ENCODE measurements at places on chromosomes 11 and 22.

DNA sequence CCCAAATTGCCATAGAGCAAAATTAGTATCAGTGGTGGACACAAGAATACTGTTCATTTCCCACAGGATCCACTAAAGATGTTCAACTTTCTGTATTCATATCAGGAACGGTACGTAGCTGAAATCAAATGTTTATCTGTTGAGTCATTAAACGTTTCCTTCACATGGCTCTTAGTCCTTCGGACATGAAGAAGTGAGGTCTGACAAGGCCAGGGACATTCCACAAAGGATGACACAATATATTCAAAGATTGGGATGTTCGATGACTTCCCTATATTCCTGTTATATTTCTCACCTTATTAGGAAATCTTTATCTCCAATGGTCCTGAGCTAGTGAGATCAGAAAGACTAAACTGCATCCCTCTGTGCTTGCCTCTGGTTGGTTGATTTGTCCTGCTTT, 129.0 kb downstream of the ETS1 start:
- no peak for DNase-seq

GRCh38 chr11:117833401-117833891, 8.9 kb upstream of the FXYD2 start:
- DNase-seq, result no peak

DNA sequence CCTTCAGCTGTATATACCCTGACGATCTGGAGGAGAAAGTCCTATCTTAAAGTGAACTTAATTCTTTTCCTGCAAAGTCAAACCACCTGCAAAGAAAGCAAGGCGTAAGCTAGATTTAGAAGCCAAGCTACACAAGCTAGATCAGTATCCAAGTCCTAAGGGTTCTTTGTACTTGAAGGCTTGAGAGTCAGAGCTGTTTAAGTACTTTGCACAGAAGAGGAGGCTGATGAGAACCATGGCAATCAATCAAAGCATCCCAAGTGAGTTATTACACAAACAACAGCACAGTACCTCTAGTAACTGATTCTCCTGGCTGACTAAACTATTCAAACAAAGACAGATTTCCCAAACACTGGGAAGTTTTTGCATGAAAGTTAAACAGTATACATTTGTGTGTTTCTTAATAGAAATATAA, 1.9 kb downstream of the CDON start:
- no peak for DNase-seq

GRCh38 chr22:48719978-48720661, 1107.6 kb downstream of the BRD1 start:
- DNase-seq, result no peak

DNA sequence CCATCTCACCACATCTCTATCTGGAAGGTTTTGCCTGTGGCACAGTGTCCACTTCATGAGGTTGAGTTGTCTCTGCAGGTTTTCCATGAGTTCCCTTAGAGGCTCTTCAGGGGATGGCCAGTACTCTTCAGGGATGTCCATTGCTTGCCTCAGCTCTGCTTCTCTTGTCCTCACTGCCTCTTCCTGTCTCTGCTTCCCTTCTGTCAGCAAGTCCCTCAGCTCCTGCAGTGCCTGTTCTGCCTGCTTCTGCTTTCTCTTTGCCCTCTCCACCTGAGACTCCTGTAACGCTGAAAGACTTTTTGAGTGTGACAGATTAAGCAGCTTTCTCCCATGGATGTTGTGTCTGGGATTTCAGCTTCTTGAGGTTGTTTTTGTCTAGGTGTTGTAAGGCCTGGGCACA, 38.2 kb upstream of the MRPL17 start:
- DNase-seq, result no peak

GRCh38 chr11:71438650-71439049, 9.5 kb downstream of the DHCR7 start:
- DNase-seq, result no peak

DNA sequence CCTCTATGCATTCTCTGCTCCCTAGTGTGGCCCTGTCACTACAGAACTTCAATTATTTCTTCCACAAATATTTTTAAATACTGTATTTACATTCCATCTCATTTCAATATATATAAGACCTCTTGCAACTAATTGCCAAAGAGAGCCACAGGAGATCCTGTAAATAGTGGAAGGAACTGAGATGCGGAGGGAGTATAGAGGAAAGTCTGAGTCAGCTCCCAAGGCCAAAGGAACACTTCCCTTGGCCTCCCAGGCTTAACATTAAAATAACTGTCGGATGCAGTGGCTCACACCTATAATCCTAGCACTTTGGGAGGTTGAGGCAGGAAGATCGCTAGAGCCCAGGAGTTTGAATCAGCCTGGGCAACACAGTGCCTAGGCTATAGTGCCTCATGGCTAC, 31.2 kb downstream of the RBFOX2 start:
- DNase-seq, result no peak

- no peak for DNase-seq
These were observed 24.9 kb downstream of the DHCR7 start for GRCh38 chr11:71423181-71423790.

DNA sequence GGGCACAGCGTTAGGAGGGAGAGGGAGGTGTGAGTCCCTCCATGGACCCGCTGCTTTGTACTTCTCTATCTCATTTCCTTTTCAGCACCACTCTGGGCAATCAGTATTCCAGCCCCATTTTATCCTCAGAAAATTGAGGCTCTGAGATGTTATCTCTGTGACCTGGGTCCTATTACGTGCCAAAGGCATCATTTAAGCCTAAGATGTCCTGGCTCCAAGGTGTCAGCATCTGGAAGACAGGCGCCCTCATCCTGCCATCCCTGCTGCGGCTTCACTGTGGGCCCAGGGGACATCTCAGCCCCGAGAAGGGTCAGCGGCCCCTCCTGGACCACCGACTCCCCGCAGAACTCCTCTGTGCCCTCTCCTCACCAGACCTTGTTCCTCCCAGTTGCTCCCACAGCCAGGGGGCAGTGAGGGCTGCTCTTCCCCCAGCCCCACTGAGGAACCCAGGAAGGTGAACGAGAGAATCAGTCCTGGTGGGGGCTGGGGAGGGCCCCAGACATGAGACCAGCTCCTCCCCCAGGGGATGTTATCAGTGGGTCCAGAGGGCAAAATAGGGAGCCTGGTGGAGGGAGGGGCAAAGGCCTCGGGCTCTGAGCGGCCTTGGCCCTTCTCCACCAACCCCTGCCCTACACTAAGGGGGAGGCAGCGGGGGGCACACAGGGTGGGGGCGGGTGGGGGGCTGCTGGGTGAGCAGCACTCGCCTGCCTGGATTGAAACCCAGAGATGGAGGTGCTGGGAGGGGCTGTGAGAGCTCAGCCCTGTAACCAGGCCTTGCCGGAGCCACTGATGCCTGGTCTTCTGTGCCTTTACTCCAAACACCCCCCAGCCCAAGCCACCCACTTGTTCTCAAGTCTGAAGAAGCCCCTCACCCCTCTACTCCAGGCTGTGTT, 829 bp upstream of the APOC3 start:
- no peak for DNase-seq

GRCh38 chr11:93169950-93170561, 27.7 kb downstream of the SLC36A4 start:
- DNase-seq, result no peak

- DNase-seq, result no peak
These were observed 56.7 kb downstream of the PHF21B start for GRCh38 chr22:44952863-44953746.

- no peak for DNase-seq
These were observed 5.2 kb upstream of the MAP6 start for GRCh38 chr11:75673977-75674582.

- no peak for DNase-seq
These were observed 687 bp downstream of the ALKBH8 start for GRCh38 chr11:107564877-107565218.

DNA sequence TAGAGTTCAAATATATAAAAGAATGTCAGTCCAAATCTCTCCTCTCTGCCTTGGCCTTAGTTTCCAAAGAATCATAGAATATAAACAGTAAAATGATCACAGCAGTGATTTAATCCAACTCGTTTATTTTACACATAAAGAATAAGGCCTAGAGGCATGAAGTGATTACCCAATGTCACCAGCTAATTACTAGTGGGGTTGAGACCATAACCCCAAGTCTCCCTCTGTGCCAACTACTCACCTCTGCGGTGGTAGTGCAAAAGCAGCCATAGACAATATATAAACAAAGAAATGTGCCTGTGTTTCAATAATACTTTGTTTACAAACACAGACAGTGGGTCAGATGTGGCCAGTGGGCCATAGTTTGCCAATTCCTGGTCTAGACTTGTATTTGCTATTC, 96.6 kb upstream of the FAT3 start:
- DNase-seq, result no peak

- no peak for DNase-seq
These were observed 15.8 kb downstream of the THAP12 start for GRCh38 chr11:76365038-76365679.

DNA sequence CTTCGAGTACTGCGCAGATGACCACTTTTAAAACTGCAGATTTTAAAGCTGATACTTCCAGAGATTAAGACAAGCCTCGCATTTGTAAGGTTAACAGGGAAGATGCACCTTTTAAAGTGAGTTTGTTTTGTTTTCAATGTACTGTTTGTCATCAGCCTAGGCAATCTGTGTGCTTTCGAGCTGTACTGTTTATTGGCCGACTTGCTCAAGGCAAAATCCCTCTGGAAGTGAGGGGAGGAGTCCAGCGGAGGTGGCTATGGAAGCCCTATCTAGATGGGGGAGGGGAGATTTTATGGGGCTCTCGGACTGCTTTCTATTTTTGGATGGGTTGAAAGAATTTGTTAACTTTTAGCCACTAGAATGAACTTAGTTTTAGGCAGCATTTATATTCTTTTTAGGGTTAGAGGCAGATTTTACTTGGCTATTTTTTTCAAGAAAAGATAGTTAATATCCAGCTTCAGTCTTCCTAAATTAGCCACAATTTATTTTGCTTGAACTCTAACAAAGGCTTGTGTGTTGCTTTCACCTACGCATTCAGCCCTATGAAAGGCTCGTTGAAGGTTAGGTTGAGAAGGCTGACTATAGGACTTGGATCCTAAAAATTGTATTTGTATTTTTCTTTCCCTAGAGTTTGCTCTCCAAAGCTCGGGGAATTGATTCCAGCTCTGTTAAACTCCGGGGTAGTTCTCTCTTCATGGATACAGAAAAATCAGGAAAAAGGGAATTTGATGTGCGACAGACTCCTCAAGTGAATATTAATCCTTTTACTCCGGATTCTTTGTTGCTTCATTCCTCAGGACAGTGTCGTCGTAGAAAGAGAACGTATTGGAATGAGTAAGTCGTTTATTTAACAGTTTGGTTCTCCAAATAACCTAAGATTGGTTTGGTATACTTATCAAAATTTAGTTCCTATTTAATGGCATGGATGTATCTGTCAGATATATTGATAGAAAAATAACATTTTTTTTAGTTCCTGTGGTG, 2.1 kb downstream of the WEE1 start:
- no peak for DNase-seq

GRCh38 chr11:57277845-57278720, 41.0 kb upstream of the APLNR start:
- no peak for DNase-seq

DNA sequence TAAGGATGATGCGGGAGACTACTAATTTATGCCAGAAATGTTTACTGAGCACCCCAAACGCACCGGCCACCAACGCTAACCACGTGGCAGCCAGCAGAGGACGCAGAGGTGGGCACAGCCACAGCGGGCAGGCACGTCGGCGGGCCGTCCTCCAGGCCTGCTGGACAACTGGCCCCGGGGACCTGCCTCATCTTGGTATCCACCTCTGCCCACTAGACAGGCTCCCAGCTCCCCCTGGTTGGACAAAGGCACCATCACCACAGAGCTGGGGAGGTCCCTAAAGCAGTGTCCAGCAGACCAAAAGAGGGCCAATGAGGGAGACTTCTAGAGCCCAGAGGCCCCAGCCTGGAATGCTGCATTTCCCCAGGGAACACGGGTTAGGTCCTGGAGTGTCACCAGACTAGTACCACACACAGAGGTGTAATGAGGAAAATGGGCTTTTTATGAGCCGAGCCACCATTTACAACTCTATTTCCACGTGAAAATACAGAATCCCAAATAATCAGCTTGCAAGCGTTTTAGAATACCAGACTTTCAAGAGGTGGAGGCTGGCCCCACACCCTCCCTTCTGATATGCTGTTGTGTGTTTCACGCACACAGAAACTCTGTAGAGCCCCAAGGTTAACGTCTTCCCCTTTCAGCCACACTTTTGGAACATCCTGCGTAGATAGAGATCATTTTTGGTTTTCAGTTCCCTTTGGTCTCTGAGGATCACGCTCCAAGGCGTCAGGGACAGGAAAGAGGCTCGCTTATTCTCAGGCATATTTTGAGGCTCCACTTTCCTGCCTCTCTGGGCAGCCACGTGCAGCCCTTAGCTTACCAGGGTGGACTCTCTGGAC, 23.7 kb upstream of the BID start:
- no peak for DNase-seq

- no peak for DNase-seq
These were observed 423.0 kb downstream of the DYNC2H1 start for GRCh38 chr11:103532133-103532788.

DNA sequence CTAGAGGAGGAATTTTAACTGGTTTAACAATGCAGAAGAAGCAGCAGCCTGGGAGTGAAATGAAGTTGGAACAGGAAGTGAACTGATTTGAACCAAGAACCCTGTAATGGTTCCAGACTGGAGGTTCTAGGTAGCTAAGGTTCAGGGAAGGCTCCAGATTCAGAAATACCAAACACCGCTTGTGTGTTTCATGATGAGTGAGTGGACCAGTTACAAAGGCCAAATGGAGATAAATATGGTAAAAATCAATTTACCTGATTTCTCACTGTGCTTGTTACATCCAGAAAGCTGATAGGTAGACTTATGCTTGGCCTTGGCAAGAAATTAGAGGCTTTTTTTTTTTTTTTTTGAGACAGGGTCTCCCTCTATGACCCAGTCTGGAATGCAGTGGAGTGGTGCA, 12.9 kb downstream of the ATG13 start:
- DNase-seq, result no peak

- no peak for DNase-seq
These were observed 10.9 kb upstream of the CCND1 start for GRCh38 chr11:69630017-69630416.

DNA sequence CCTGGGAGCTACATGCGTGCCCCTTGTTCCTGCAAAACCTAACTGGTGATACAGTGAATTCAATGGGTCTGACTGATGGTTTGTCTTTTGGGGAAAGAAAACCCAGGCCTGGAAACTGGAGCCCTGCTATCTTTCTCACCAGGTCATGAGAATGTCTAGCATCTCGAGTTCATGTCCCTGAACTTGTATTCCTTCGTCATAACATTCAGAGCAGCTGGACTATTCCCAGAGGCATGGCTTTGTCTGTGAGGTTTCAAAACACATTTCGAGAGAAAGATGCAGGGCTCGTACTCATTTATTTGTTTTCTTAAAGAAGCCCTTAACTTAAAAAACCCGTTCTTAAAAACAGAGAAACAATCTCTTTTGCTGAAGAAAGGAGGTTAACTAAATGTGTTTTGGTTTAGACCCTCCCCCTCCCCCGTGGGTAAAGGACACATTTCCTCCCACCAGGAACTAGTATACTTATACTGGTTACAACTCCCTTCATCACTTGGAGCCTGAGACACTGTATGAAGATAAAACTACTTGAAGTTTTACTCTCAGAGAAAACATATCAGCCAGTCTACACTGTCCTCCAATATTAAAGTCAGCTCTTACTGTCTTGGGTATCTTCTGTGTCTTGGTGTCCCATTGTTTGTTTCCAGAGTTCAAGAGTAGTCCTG, 43.2 kb downstream of the ME3 start:
- no peak for DNase-seq

All from stimulated activated CD8-positive, alpha-beta memory T cell treated with anti-CD3 and anti-CD28 coated beads, Interleukin-15, amount 100 ng/mL, for 24 hours (primary cell).